ENCODE measurements at places on chromosomes 1 and 21.
A peak's percentile ranks its signal among the peaks of the same experiment; 100 is the strongest.

- DNase-seq: no peak
Measured at GRCh38 chr1:29591601-29592260, 355.4 kb downstream of the PTPRU start.

DNA sequence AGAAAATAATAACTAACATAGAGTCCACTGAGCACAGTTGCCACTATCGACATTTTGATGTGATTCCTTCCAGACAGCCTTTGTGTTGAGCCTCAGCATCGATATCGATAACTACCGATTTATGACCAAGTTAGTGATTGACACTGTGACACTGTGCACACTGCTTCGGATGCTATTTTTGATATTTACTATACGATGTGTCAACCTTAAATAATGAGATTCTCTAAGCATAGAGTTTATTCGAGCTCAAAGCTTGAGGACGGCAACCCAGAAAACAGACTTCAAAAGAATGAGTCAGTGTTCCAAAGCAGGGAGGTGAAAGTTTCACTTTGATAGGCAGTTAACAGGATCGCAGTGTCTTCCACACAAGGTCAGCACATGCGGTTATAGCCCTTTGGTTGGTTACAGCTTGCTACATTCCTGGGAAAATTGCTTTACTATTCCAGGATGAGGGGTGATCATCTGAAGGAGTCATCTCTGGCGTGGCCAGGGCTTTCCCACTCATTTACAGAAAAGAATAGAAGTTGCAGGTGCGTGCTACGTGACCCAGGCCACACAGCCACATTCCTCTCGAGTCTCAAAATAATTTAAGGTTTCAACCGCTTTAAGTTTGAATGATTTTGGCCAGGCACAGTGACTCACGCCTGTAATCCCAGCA lies 53.6 kb upstream of the EFHD2 start:
- peak; percentile 44 for DNase-seq

- no peak for DNase-seq
Measured at GRCh38 chr1:50820545-50820944, 139.5 kb downstream of the FAF1 start.

- DNase-seq: no peak
Measured at GRCh38 chr21:44090325-44090724, 16.9 kb upstream of the PWP2 start.

- no peak for DNase-seq
Measured at GRCh38 chr1:60998786-60999185, 83.6 kb upstream of the NFIA start.

DNA sequence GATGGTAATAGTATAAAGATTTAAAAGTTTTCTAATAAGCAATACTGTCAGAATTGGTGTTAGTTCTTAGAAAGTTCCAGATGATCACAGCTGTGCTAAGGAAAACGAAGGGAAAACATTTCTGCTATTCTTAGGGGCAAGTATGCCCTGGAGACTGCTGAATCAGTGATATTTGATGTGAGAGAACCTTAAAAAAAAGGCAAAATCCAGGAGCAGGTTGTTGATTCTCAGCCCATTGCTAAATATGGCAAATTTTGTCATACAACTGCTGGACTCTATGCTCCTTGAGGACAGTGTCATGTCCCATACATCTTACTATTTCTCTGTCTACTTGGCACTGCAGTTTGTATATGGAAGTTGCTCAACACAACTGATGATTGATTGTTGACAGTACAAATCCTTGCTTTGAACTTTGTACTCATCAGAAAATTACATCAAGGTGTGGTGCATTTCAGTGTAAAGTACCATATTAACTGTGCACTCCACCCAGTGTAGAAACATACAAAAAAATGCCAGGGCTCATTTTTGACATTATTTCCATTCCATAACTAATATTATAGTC lies 10.9 kb downstream of the CRCT1 start:
- no peak for DNase-seq

- DNase-seq: no peak
Measured at GRCh38 chr1:29649189-29650040, 413.1 kb downstream of the PTPRU start.

DNA sequence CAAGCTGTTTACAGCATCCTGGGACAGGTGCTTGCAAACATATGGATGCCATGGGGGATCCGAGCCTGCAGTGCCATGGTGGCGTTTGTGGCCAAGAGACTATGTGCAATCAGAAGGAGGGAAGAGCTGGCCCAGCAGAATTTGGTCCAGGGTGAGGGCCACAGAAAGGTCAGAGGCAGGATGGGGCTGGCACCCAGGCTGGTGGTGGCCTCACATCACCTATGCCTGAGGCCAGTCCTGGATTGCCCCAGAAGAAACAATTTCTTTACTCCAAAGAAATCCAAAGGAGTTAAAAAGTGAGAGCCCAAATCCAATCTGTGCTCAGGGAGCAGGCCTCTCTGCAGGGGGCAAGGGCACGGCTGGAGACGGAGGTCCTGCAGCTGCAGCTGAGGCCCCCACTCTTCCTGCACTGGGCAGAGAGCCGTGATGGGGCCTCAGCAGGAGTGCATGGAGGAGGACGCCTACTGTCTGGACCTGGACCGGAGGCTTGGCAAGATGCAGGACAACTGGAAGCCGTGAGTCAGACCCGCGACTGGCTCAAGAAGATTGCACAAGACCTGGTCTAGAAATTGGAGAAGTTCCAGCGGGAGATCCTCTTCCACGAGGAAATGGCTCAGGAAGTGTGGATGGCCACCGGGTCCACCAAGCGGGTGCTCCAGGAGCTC lies 163.5 kb downstream of the RYR2 start:
- DNase-seq: no peak

DNA sequence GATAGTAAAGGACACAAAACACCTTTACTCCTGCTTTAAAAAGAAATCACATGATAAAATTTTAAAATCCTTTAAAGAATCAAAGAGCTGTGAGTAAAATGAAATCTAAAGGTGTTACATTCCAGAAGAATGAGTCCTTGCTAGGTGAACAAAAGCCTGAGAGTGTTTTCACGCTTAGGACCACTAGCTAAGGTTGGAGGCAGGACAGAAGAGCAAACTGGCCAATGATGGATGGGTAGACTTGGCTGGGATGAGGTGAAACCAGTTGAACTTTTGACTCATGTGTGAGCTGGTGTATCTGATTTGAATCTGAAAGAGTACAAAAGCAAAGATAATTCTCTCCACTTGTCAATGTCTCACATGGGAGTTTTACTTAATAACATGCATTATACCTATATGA lies 35.1 kb downstream of the CATSPERE start:
- DNase-seq: no peak

DNA sequence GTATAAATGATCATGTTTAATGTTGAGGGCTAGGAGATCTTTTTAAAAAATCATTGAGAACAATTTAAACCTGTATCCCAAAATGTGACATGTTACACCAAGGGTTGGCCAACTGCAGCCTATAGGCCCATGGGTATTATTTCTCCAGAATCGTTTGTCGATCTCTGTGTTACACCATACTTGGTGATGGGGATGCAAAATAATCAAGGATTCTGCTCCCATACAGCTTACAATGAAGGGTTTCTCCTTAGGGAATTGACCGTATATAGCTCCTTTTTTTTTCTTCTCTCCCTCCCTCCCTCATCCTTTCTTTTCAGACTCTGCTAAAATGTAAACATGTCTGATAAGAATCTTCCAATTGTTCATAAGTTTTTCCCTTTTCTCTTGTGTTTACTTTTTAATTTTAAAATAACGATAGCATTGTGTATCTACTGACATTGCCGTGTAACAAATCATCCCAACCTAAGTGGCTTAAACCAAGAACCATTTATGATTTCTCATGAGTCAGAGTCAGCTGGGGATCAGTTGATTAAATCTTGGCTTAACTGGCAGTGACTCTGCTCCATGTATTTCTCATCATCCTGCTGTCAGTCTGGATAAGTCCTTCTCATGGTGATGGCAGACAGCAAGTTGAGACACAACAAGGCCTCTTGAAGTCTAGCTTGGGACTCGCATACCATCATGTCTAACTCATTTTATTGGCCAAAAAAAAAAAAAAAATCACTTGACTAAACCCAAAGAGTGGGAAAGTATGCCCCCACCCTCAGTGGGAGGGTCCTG lies 48.0 kb downstream of the MARK1 start:
- no peak for DNase-seq
